Activated CD8-positive, alpha-beta memory T cell treated with anti-CD3 and anti-CD28 coated beads for 24 hours (primary cell): ENCODE measurements at places on chromosomes 4 and X.

- DNase-seq = no peak
These were observed 54.1 kb downstream of the TLR10 start for GRCh38 chr4:38728631-38729141.

GRCh38 chr4:8274765-8275547 is 5.4 kb downstream of the HTRA3 start:
- no peak for DNase-seq

GRCh38 chrX:14015294-14015693 is 14.4 kb downstream of the GEMIN8 start:
- no peak for DNase-seq

DNA sequence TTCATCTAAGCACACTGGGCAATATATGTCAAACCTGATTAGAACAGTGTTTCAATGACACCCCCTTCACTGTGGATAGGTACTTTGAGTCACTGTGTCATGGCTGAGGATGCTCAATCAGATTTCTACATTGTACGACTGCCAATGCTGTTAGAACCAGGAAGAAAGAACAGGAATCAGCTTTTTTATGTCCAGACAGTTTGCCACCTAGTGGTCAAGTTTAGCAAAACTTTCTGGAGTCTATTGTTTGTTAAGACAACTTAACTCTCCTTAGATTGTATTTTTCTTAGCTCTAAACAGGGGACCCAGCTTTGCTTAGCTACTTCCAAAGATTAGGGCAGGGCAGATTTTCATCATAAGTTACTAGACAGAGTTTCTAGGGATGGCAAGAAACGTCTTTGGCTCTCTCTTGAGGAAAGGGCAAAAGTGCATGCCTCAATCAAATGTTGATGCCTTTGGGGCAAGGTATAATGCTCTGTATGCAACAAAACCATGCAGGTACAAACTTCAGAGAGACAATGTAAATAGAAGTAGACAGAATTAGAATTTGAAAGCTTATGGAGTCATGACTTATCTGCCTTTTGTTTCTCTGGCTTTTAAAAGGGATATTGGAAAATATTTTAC is 40.5 kb upstream of the BMP3 start:
- no peak for DNase-seq

DNA sequence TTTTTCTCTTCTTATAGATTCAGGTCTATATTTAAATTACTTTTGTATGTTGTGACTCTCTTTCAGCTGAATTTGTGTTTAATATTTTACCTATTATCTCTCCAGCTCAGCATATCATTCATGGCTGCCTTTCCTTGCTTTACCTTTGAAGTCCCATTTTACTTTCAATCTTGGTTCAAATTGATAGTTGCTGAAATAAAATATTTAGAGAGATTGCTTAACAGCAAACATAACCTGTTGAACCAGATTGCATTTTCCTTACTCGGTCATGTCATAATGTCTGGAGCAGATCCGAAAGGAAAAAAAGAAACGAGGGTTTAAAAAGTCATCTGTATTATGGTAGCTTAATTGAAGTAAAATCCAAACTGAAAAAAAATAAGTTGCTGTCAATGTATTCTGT is 94.1 kb downstream of the IL1RAPL2 start:
- DNase-seq = no peak

DNA sequence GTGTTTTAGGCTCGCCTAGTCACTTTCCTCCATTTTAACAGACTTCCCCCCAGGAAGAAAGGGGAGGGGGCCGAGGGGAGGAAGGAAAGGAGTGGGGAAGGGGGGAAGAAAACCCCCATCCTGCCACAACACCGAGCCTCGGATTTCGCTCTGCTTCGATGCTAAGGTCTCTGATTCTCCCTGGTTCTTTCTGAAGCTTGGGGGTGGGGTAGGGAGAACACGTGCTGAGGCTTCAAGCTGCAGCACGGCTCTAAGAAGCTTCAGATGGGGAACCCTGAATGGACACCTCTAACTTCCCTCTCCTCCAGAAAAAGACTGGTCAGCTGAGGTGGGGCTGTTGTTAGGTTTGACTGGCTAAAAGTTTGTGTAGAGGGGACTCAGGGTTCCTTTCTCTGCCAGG is 61.8 kb downstream of the RHOH start:
- no peak for DNase-seq

DNA sequence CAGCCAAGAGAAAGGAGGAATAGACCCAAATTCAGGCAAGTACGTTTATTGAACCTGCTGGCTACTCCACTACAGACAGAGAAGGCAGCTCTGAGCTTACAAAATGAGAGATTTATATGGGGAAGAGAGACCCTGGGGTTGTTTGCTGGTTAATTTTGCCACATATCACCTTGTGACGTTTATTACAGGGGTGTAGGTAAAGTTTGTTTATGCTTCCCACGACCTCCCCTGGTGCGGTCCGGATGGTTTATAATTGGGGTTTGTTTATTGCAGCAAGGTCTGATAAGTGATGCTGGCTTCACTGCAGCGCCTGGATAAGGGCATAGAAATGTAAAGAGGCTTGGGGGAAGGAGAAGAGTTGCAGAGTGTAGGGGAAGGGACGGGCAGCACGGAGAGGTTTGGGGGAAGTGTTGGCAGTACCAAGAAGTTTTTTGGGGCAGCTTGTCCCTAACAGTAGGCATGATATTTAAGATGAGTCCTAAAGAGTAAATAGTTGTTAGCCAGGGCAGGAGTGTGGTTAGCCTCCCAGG is 12.6 kb downstream of the BEX1 start:
- no peak for DNase-seq

DNA sequence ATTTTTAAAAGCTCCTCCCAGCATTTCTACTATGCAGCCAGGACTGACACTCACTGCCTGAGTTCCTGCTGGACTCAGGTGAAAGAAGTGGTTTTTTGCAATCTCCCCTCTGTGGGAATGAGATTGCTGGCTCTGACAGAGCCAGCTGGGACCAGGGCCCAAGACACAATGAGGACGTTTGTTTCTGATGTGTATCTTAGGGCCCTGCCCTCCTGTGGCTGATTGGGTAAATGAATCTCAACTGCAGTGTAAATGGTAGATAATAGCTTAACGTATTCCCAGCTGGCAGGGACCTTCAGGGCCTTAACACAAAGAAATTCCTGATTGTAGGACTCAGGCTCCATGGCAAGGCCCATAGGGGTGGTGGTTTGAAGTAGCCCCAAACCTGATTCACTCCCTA is 85.8 kb upstream of the PRPS1 start:
- DNase-seq = no peak

DNA sequence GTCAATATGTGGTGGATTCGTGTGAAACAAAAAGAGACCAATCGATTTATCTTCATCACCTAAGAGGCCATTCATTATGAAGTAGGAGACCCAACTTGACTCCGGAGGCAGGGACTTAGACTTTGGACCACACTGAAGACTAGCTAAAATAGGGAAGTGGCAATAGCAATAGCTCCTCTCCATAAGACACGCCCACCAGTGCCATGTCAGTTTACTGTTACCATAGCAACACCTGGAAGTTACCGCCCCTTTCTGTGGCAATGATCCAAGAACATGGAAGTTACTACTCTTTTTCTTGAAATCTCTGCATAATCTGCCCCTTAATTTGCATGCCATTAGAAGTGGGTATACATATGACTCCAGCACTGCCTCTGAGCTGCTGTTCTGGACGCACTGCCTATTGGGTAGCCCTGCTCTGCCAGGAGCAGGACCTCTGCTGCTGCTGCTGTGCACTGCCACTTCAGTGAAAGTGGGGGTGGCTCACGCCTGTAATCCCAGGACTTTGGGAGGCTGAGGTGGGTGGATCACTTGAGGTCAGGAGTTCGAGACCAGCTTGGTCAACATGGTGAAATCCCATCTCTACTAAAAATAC is 163.2 kb downstream of the PRKX start:
- DNase-seq = no peak

DNA sequence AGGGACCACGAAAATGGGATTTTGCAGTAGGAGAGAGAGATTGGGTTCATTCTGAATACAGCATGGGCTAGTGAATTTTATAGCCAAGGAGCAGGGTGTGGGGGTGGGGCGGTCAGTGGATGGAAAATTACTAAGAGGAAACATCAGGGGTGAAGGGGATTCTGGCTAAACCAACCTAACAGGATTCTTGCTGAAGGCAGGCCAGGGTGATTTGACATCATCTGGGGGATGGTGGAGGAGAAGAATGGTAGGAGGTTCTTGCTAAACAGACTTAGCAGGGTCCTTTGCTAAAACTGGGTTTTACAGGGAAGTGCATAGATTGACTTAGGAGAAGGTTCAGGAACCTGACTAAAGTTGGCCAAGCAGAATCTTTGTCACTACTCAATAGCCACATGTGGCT is 91.9 kb downstream of the DNAAF6 start:
- DNase-seq = no peak

- no peak for DNase-seq
These were observed 200.3 kb downstream of the PDGFC start for GRCh38 chr4:156771171-156771837.

- no peak for DNase-seq
These were observed 24.9 kb upstream of the AMOT start for GRCh38 chrX:112865464-112866025.

GRCh38 chrX:13966793-13967125 is 62.9 kb downstream of the GEMIN8 start:
- DNase-seq = no peak

DNA sequence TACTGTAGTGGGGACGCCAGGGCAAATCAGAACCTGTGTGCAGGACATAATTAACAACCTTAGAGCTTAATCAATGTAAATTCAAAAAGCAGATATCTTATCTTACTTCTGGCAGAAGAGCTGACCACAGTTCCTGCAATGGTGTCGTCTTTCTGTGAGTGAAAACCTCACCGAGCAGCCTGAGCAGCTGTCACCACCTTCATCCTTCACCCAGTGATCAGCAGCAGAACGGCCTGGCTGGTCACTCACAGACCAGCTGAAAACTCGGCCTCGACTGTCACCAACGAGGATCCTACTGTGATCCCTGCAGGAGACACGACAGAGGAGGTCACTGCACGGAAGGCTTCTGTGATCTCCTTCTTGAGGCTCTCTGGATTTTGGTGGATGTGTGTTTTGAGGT is 94.2 kb downstream of the CDS1 start:
- no peak for DNase-seq

- no peak for DNase-seq
These were observed 17.5 kb downstream of the RAB39B start for GRCh38 chrX:155246748-155247147.

DNA sequence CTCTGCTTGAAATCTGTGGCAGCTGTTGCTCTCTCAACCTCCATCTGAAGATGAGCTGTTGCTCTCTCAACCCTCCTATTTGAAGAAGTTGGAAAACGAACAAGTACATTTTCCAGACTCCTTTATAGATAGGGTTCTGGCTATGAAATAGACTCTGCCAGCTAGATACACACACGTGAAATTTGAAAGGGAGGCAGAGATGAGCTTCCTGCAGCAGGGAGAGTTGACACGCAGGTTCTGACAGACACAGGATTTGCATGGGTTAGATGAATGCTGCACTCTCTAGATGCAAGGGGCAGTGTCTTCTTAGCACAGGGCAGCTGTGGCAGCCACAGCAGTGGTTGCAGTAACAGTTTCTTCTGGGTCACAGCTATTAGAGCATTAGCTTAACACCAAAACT is 8.0 kb upstream of the PYURF start:
- no peak for DNase-seq

- DNase-seq = no peak
These were observed 195.0 kb upstream of the LDB2 start for GRCh38 chr4:17093481-17093880.

DNA sequence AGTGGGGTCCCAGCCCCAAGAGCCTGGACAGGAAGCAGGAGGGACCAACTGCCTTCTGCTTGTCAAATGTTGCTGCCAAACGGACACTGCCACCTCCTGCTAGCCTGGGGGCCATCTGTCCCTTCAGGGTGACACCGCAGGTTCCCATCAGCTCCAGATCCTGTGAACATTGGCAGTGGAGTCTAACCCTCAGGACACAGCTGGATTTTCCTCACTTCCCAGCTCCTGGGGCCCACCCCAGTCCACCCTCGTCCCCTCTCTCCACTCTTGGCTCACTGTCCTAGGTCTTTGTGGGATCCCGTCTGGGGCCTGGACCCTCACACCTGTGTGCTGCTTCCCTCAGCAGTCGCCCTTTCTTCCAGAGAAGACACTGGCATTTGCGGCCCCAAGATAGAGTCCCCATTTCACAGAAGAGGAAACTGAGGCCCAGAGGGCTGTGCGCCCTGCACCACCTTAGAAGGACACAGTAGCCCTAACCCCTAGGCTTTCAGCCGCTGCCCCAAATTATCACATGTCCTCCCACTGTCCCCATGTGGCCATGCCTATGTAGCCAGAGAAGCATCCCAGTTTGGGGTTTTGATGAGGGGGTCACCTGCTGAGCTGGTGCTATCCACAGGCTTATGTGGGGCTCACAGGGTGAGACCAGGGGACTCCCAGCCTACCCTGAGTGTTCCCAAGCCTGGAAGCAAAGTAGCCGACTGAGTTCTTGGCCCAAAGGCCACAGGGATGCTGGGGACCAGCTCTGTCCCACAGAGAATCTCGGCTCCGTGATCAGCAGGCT is 20.1 kb downstream of the PPP2R2C start:
- DNase-seq = no peak

DNA sequence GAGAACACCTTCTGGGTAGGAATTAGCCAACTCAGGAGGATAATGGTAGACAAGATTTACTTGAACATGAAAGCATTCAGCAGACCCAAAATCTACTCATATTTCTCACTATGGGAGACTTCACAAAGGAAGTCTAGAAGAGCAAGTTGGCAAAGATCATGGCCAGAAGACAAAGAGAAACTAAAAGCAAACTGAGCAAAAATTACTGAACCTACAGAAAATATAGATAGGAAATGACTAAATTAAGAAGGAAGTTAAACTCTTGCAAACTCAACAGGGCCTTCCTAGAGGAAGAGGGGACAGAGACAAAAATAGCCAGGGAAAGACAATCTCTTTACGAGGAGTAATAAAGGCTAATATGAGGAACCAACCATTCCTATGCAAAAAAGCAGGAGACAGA is 18.7 kb downstream of the CORIN start:
- no peak for DNase-seq
